NCI-H774 (cell line): ENCODE measurements at places on chromosomes 7 and 10.

DNA sequence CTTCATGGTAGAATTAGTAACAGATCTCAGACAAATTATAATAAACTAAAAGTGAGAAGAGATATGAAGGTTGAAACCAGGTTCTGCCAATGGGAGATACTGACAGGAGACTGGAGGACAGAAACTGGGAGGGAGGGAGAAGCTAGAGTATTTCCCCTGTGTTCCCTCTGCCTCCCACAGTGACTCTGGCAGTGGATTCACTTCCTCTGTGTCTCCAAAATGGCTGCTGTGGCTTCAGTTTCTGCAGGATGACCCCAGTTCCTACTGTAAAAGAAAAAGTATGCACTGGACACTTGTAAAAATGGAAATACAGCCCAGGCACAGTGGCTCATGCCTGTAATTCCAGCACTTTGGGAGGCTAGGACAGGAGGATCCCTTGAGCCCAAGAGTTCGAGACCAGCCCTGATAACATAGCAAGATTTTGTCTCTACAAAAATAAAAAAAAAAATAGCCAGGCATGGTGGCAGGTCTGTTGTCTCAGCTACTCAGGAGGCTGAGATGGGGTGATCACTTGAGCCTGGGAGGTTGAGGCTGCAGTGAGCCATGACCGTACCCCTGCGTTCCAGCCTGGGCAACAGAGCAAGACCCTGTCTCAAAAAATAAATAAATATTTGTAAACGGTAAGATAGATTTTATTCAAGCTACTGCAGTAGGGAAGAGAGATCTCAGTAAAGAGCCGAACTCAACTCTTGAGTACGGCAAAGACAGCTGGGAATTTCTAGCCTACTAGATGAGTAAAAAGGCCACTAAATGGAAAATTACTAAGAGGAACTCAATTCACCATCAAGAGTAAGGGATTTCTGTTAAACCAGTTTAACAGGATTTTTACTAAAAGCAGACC, 156.6 kb upstream of the TRIM24 start:
- DNase-seq: no peak

DNA sequence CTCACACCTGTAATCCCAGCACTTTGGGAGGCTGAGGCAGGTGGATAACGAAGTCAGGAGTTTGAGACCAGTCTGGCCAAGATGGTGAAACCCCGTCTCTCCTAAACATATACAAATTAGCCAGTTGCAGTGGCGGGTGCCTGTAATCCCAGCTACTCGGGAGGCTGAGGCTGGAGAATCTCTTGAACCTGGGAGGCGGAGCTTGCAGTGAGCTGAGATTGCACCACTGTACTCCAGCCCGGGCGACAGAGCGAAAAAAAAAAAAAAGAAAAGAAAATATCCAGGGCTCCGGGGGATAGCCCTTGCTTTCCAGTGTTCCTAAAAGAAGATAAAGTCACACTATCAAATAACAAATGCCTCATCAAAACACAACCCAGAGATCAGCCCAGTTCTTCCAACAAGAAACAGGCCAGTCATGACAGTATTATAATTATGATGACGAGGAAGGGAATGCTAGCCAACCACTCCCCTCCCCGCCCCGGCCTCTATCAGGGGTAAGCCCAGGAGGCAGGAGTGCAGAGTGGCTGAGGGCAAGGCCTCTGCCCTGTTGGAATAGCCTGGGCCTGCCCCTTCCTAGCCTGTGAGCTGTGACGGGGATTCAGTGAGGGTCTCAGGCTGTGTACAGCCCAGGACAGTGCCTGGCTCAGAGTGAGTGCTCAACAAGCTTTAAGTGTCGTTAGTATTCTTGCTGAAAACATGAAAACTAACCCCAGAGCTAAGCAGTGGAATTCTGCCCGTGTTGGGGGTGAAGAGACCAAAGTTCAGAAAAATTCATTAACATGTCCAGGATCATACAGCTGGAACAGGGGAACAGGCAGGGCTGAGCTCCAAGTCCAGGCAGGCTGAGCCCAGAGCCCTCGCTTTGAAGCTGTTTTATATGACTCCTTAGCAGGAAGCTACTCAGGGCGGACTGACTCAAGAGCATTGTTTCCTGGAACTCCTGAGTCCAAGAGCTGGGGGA, 54.3 kb downstream of the FAM241B start:
- no peak for DNase-seq

GRCh38 chr10:13062803-13063202, 37.2 kb upstream of the OPTN start:
- DNase-seq: no peak

GRCh38 chr10:47409866-47410256, 25.8 kb upstream of the ZNF488 start:
- DNase-seq: no peak
